ENCODE measurements at places on chromosomes 5 and 9.

GRCh38 chr9:118303216-118303615, 599.0 kb downstream of the TLR4 start:
- DNase-seq: no peak

DNA sequence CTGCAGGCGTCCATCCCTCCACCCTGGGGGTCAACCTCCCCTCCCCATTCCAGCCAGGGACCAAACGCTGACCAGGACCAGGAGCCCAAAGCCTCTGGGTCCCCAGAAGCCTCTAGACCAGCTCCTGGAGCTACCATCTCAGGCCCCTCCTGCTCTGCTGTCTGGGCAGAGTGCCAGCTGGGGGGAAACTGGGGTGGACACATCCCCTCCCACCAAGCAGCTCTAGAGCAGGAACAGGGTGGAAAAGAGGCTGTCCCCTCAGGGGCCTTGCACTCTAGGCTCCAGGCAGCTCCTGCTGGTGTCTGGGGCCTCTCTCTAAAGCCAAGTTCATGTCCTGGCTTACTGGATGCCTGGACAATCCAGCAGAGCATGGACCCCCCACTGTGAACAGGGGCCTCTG, 4.4 kb downstream of the SSNA1 start:
- DNase-seq: no peak

GRCh38 chr5:77282337-77283027, 72.0 kb downstream of the PDE8B start:
- no peak for DNase-seq

- no peak for DNase-seq
These were observed 612.0 kb upstream of the CLINT1 start for GRCh38 chr5:158470764-158471534.

DNA sequence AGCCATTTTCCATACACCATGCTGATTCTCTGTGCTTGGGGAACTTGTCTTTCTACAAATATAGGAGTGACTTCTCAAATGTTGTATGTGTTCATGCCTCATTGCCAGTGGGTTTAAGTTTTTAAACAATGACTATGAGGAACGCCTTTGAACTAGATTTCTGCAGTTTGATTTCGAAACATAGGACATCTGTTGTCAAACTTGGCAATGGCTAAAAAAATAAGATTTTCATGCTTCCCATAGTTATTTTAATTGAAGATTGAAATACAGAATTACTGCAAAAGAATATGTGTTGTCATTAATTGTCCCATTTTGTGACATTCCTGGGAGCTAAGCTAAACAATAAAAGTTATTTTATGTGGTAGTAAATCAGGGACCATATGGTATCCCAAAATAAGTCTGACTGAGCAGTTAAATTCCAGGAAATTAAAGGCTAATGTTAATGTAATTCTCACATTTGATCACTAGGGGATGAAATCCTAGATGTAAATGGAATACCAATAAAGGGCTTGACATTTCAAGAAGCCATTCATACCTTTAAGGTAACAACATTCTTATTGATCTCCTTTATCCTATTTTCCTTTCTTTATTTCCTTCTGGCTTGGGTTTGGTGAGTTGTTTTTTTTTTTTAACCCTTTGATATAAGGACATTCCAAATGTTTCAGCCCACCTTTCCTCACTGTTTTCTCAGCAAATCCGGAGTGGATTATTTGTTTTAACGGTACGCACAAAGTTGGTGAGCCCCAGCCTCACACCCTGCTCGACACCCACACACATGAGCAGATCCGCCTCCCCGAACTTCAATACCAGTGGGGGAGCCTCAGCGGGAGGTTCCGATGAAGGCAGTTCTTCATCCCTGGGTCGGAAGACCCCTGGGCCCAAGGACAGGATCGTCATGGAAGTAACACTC, 116.7 kb downstream of the GOLPH3 start:
- no peak for DNase-seq

DNA sequence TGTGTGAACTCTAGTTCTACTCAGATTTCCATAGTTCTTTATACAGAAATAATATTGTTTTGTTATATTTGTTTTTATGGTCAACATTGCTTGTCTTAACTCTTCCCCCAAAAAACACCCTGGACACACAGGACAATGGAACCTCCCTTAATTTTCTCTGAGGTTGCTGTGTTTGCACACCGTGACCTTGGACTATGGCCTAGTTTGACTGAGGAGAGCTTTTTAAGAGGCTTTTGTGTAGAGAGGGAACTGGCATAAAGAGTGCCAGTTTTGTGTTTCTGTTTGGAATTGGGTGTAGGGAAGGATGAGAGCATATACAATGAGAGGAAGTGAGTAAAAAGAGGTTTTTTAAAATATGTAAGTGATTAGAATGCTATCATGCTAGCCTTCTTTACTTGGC, 101.1 kb upstream of the MEF2C start:
- DNase-seq: no peak

DNA sequence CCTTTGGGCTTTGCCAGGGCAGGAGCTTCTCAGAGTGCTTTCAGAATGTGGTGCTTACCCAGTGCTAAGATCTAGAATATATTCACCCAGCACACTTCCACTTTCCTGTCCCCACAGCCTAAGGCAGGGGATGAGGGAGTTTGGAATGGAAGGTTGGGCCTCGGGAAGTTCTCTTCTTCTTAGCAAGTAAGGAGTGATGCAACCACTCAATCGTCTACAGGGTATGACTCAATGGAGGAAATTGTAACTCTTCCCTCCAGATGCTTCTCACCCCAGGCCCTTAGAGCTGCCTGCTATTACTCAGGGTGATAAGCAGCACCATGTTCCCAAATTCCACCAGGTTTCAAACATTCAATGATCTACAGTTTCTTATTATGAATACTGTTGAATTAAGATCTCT, 30.8 kb upstream of the AGGF1 start:
- DNase-seq: peak; percentile 89

- DNase-seq: no peak
These were observed 49.7 kb downstream of the POC5 start for GRCh38 chr5:75667586-75667985.

DNA sequence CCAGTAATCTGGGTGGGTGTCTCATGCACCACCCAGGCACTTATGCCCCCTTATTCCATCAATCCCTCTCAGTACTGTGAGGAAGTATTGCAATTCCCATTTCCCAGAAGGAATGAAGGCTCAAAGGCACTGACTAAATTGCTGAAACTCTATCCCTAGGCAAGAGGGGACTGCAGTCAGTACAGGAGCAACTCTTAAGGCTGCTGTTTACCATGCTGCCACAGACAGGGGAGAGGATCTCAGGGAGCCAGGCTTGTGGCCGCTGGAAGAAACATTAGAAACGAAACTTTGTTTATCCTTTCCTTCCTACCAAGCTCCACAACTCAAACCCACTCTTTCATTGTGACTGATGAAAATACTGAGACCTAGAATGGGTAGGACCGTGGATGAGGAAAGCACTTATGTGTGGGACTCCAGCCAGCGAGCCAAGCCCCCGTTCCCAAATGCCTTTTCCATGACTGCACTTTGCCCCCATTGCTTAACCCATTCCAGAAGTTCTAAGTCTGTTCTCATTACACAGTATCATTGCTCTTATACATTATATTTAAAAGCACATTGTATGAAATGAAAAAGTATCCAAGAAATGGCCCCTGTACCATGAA, 54.3 kb downstream of the TLE1 start:
- DNase-seq: no peak

GRCh38 chr5:138503487-138504270, 38.4 kb downstream of the EGR1 start:
- DNase-seq: peak; percentile 75

DNA sequence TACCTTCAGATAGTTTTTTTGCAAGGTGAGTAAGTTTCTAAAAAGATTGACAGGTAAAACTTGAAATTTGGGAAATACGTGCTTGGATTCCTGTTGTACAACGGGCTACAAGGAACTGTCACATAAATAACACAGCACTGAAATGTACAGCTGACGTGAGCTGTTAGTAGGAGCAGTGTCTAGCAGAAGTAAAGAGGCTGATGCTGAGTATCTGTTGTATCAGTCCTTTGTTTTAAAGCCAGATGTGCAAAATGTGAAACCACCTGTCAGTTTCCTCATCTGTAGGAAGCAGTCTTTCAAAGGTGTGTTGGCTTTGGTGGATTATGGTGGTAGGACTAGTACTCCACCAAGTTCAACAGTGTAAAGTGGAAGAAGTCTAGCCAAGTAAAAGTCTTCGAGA, 122.3 kb downstream of the EFNA5 start:
- DNase-seq: no peak

DNA sequence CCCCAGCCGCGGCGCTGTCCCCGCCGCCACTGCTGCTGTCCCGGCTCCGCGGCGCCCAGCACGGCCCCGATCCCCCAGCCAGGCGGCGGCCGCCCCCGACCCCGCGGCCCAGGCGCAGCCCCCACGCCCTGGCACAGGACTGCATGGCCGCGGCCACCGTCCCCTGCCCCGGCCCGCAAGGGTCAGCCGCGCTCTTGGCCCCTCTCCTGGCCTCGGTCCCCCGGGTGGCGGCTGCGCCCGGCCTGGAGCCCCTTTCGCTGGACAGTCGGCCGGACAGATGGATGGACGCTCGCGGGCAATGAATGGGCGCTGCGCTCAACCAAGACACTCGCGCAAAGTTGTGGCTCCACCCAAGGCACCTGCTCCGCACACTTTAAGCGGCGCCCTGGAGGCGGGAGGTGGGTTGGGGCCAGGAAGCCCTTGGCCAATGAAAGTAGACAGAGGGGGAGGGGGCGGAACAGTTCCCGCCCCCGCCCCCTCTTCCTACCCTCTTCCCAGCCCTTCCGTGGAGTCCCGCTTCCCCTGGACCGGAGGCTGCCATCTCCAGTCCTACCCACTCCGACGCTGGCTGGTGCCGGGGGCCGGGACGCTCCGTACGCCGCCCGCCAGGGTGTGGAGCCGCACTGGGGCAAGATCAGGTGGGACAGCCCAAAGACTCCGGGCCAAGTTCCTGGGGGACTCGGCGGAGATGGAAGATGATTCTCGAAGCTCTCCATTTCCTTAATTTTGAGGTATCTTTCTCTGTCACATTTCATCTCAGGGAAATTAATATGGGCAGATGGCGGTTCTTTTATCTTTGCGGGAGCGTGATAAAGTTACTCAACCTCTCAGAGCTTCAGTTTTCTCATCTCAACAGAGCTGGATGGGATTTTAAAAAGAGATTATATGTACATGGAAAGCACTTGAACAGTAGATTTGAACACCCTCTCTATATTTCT, at the start of gene GLDC:
GLDC (minus strand) TSS at position 375 of the 938 bp plus-strand sequence; CDS start at position 145, 230 bp downstream.
- no peak for DNase-seq

DNA sequence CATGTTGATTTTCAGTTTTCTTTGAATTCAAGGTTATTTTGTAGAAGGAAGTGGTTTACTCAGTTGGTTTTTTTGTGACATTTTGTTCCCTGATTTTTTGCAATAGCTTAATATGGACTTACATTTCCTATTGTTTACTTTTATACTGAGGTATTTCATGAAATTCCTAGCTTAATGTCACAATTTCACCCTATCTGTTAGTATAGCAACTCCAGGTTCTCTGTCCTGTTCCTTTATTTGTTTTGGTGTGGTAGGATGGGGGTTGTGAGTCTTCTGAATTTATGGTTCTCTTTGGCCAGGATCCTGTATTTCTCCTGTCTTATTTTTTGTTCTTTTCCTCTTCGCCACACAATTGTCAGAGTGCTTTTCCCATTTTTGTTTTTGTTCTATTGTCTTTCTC, 523.4 kb upstream of the ARRDC3 start:
- DNase-seq: no peak

- DNase-seq: no peak
These were observed 1291.8 kb upstream of the DMAC1 start for GRCh38 chr9:9091387-9091786.

GRCh38 chr9:114638404-114638803, 19.2 kb downstream of the TEX53 start:
- no peak for DNase-seq

- DNase-seq: no peak
These were observed 633.0 kb upstream of the C9orf72 start for GRCh38 chr9:28206280-28206679.

DNA sequence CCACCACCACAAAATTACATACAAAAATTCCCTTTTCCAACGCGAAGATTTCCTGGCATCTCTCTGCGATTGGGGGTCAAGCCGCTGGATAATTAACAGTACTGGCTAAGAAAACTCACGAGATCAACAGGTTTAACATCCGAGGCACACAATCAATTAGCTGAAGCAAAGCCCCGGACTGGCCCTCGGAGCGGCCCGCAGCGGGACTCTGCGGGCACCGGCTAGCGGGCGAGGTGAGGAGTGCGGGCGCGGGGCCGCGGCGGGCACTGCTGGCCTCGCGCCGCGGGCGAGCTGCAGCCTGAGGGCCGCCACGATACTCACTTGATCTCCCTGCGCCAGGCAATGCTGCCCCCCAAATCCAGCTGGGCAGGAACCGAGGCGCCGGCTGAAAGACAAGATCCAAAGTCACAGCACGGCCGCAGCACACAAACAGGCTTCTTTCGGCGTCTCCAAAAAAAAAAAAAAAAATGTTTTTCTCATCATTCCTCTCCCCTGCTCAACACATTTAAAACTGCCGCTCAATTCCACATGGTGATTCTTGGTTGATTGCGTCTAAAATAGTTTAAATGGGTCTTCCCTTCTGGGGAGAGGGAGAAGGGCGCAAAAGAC, 210.2 kb downstream of the MEF2C start:
- DNase-seq: no peak

- DNase-seq: no peak
These were observed 145.6 kb downstream of the LURAP1L start for GRCh38 chr9:12920437-12920836.

- DNase-seq: no peak
These were observed 2.4 kb downstream of the ACTL7A start for GRCh38 chr9:108864446-108864845.

DNA sequence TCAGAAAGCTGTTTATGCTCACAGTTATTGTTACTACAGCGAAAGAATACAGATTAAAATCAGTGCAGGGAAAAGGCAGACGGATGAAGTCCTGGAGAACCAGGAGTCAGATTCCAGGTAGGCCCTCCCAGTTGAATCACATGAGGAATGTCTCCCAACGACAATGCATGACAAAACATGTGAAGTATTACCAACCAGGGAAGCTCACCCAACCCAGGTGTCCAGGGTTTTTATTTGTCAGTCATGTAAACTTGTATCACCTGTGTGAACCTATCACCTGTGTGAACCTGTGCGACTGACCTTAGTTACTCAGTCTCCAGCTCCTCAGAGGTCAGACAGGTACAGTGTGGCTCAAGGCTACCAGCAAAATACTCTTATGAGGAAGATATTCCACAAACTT, 63.9 kb downstream of the KIAA1958 start:
- DNase-seq: no peak

GRCh38 chr5:31157720-31158119, 35.8 kb upstream of the CDH6 start:
- DNase-seq: no peak

DNA sequence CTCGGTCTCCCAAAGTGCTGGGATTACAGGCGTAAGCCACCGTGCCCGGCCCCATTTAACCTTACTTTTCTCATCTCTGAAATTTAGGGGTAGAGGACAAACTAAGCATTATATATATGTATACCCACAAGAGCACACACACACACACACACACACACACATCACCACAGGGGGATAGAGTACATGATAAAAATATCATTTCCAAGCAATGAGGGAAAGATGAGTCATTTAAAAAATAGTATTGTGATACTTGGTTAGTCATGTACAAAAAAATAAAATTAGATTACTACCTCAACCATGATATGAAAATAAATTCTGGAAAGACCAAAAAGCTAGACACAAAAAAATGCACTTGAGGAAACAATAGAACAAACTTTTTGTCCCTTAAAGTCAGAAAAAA, 67.2 kb downstream of the CDH18 start:
- DNase-seq: no peak
